ENCODE measurements at places on chromosomes 3 and 15.

- no peak for DNase-seq
Observed at GRCh38 chr3:81217101-81217500, 544.3 kb downstream of the GBE1 start.

DNA sequence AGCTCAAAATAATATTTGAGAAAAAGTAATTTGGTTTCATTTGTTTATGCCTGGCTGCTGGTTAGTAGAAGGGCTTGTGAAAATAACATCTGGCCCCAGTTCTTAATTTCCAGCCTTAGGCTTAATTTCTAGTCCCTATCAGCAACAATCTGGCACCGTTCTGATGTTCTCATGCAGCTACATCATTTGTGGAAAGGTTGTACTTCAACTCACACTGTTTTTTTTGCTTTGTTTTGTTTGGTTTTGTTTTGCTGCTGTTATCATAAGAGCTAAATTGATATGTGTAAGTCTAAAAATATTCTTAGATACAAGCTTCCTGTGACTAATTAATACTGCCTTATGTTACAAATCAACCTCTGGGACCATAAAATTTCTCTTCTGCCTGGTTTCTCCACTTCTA lies 8.9 kb downstream of the CPA3 start:
- no peak for DNase-seq

GRCh38 chr3:131033480-131034080 lies 6.9 kb downstream of the NEK11 start:
- DNase-seq: no peak

- no peak for DNase-seq
Observed at GRCh38 chr15:96330064-96330449, 443 bp upstream of the NR2F2 start.

GRCh38 chr3:23002836-23003732 lies 200.0 kb upstream of the UBE2E2 start:
- DNase-seq: no peak

GRCh38 chr15:99143655-99144610 lies 39.1 kb downstream of the SYNM start:
- no peak for DNase-seq

- DNase-seq: no peak
Observed at GRCh38 chr3:73010158-73010557, 13.5 kb downstream of the PPP4R2 start.

DNA sequence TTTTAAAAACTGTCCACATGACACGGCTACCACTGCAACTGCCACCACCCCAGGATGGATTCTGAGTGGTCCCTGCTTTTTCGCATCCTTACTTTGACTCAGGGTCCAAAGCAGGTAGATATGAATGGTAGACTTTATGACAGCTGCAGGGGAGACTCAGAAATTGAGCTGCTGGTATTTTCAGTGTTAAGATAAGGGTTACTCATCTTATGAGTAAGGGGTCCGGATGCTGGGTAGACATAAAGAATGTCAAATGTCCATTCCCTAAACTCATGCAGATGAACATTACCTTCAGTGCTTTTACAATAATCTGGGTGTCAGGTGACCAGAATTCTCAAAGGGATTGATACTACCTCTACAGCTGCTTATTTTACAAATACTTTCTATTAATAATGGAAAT lies 25.9 kb upstream of the BBX start:
- DNase-seq: no peak

GRCh38 chr3:46908986-46909534 lies 31.5 kb downstream of the PTH1R start:
- DNase-seq: no peak

DNA sequence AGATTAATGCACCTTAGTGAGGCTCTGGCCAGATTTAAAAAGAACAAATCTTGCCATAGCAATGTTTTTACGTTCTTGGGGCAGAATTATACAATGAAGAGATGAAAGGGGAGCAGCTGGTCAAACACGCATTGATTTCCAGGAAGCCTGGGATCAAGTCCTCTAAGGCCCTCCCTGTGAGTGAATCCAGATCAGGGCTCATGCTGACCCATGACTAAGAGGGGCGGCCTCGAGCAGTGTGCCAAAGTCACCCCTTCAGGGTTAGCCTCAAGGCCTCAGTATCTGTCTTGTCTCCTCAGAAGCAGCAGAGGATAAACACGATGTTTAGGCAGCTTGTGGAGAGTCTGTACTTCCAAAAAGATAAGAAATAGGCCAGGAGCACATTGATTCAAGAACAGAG lies 9.3 kb upstream of the RBP1 start:
- DNase-seq: no peak

GRCh38 chr3:98718730-98719129 lies 44.4 kb upstream of the ST3GAL6 start:
- no peak for DNase-seq

DNA sequence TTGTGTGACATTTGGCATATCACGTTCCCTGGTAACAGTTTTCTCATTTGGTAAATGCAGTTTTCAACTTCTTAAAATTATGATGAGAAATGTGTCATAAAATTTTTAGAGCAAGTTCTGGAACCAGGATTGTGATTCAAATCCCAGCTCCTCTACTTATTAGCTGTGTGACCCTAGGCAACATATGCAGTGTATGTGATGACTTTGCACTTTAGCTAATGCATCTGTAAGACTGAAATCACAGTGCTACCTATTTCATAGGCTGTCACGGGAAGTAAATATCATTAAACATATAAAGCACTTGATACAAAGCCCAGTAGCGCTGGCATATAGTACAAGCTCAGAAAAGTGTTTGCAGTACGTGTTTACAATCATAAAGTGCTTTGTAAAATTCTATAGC lies 419.4 kb downstream of the GRM7 start:
- no peak for DNase-seq

GRCh38 chr15:25742041-25742730 lies 120.9 kb downstream of the ATP10A start:
- DNase-seq: no peak

GRCh38 chr3:30333903-30334302 lies 272.5 kb upstream of the TGFBR2 start:
- DNase-seq: no peak

DNA sequence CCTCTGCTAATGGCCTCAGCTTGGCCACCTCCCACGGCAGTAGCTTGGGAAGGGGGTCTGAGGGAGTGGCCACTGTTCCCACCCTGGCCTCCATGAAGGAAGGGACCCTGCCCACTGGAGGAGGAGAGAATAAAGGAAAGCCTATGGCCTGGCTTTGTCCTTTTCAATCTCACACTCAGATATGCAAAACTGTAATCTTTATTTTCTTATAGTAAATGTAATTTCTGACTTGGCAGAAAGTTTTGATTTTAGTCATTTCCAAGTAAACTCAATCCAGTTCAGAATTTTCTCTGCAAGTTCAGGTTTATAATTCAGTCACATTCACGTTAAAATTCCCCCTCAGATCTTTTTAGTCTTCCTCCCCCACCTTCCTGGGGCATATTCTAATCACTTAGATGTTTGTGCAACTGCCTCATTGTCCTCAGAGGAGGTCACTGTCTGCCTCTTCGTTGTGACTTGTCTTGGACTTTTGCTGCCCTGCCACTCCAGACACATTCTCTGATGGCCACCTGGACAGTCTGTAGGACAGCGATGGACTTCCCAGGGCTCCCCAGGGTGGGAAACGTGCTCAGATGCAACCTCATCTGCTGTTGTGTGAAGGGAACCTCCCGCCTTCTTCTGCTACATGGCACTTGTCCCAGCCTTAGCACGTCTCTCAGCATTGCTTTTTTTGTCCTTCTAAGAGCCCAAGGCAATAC lies 222.8 kb upstream of the TBL1XR1 start:
- no peak for DNase-seq
